ENCODE measurements at places on chromosomes 5 and 9.

DNA sequence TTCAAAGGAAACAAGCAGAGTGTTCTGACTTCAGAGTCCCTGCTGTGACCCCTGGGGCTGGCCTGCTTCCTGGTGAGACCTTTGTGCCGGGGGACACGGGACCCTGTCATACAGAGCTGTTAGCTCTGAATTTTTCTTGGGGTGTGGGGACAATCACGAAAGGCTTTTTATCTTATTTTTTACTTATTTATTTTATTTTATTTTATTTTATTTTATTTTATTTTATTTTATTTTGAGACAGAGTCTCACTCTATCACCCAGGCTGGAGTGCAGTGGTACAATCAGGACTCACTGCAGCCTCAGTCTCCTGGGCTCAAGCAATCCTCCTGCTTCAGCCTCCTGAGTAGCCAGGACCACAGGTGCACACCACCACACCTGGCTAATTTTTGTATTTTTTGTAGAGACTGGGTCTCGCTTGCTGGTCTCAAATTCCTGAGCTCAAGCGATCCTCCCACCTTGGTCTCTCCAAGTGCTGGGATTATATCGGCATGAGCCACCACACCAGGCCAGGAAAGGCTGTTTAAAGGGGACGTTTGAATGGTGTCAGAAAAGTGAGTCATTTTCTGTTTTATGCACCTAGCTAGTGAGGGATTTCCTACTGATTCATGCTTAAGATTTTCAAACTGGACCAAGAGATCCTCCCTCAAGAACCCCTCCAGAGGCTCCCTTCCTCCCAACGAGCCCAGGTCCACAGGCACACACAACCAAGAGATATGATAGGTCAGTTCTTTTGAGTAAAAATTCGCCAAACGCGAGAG is 75.7 kb downstream of the OLFM1 start:
- DNase-seq, result no peak

DNA sequence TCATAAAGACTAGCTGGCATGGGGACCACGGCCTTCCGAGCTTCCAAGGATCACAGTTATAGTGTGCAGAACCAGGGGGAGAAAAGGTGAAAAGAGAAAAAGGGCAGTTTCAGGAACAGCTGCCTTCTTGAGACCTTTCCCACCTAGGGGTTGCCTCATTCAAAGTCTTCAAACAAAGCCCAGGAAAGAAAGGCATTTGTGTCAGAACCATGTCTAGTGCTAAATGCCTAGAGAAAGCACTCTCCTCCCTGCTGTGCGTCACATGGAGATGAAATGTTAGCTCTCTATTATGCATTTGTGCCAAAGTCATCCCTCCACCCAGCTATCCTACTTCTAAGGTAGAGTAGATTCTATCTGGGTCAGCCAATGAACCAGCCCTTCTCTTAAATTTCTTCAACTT is 1037.3 kb upstream of the WWC1 start:
- no peak for DNase-seq

DNA sequence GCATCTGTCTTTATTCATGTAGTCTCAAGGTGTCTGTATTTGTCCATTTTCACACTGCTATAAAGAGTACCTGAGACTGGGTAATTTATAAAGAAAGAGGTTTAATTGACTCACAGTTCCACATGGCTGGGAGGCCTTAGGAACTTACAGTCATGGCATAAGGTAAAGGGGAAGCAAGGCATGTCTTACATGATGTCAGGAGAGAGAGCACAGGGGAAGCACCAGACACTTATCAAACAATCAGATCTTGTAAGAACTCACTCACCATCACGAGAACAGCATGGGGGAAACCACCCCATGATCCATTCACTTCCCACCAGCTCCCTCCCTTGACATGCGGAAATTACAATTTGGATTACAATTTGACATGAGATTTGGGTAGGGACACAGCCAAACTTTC is 44.2 kb downstream of the NLN start:
- no peak for DNase-seq

DNA sequence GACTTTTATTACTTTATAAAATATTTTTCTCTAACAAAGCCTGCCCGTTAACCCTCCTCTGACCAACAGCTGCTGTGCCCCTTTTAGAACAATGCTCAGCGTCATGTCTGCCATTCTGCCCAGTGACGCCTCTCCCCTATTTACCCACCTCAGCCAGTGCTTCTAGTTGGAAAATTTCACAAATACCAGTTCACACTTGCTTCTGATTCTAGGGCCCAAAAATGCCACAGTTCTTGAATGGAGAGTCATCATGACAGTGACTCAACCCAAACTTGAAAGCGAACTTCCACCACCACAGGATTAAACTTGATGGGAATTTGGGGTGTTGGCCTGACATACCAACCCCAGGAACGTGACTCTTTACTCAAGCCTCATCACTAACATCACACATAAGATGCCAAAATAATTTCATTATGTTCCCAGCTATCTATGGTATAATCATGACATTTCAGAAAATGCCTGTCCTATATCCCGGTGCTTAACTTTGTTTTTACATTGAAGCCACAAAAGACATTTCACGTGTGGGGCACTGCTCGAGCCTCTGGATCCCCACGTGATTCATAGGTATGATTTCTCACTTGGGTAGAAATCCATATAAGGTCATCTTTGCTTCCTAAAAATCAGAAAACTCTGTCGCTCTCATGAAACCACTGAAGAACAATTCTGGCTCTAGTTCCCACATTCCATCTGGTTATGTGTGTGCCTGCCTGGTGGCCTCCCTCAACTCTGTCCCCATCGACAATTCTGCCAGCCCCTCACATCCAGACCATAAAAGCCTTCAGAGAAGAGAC is 220.9 kb downstream of the ACTL7B start:
- no peak for DNase-seq

DNA sequence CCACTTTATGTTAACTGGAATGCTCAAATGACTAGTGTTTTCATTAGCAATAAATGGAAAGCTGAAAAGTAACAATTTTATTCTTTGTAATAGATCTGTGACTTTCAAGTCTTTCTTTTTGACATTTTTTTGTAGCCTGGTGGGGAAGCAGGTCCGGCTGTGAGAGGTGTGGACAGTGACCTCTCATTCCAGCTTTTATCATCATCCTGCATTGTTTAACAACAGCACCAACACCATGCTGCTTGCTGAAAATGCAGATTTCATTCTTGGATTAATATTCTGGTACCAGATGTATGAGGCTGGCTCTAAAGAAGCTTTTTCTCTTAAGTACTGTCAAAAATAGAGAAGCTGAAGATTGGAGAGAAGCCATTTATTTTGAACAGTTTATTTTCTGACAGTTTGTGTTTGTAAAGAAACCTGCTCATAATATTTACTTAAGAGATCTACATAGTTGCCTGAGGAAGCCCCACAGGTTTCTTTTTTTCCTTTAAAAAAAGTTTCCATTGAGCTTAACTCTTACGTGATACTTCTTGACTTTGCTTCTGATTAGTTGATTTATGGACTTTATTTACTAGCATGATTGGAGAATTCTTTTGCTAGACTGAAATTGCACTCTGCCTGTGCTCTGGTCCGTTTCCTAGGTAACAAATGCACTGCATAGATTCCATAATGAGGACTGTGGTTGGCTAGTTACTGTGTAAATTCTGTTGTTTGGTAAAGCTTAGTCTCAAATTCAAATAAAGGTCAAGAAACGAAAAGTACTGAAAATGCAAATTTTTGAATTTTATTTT is 3.4 kb downstream of the KIAA1958 start:
- DNase-seq, result no peak

DNA sequence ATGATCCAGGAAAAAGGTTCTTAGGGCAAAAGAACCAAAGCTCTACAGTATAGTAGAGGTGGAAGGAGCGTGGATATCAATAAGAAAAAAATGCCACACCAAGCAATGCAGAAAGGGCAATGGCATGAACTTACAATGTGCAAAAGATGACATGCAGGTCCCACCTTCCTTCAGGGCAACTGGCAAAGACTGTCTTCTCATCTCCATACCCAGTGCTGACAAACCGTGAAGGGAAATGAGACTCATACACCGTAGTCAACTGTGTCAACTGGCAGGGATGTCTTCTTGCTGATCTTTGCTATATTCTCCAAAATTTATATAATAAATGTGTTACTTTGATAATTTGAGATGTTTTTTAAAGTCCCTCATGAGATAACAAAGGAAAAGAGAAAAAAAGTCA is 36.0 kb downstream of the MED27 start:
- DNase-seq, result no peak

- no peak for DNase-seq
Observed at GRCh38 chr5:33317271-33317670, 123.5 kb upstream of the TARS1 start.

DNA sequence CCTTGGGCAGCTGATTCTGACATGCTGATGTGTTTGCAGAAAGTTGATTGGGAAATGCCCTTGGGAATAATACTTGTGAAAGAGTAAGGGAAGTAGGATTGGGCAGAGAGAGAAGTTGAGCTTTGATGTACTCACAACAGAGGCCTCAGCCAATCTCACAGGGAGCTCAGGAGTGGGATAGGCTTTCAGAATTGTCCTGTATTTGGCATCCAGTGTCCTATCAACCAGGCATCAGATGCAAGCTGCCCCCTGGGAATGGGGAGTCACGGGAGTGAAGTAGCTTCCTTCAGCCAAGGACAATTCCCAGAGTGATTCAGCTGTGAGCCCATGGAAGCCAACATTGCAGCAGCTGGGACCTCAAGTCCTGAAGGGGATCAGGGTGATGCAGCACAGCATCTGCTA is 39.6 kb downstream of the DMAC1 start:
- no peak for DNase-seq

DNA sequence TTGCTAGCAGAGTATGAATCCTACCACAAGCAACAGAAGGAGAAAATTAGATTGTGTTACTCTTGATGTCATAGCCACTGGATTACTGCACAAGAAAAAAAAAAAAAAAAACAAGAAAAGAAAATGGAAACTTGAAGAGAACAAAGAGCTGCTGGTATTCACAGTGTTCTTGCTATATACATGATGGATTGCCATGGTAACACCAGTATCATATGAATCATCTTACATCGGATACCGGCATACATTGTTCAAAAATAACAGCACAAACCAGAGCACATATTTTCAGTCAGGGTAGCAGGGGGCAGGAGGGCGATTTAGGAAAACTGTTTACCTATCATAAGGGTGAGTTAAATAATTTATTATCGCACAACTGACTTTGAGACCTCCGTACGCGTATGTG is 472.9 kb downstream of the PDE4D start:
- DNase-seq, result no peak

DNA sequence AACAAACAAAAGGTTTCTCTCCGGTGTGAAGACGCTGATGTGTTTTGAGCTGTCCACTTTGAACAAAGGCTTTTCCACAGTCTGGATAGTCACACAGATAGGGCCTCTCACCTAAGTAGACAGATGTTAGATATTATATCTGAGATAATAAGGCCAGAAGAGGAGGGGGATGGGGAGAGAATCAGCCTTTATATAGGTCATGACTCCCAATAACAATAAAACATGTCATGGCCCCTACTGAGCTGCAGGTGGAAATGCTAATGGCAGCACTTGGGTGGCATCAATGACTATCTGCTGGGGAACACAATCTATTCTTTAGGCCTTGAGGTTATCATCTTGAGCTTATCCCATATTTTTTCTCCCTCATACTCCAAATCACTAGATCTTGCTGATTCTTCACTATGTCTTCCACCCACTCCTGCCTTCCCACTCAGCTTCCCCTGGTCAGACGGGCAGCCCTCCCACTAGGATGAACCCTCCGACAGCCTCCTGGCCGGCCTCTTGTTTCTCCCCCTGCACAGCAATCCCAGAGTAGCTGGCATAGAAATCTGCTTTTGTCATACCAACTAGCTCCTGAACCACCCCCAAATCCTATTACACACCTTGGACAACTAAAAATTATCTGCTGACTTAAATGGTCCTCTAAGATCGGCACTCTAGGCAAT is 11.5 kb upstream of the SLC35D2 start:
- DNase-seq, result no peak

DNA sequence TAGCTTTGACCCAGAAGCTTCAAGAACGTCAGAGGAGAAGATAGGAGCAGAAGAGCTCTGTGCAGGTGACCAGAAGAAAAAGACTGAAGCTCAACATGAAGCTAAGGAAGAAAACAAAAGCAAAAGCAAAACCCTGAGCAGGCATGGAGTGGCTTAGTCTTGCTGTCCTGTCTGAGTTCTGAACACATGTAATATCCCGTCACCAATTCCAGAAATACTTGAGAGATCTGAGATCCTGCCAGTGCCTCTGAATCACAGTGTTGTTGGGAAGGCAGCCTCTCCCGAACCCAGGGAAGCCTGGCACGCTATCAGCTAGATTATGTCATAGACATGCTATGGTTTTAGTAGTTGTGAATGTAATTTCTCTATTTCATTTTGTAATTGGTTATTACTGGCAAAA is 235.7 kb downstream of the ICE1 start:
- no peak for DNase-seq

DNA sequence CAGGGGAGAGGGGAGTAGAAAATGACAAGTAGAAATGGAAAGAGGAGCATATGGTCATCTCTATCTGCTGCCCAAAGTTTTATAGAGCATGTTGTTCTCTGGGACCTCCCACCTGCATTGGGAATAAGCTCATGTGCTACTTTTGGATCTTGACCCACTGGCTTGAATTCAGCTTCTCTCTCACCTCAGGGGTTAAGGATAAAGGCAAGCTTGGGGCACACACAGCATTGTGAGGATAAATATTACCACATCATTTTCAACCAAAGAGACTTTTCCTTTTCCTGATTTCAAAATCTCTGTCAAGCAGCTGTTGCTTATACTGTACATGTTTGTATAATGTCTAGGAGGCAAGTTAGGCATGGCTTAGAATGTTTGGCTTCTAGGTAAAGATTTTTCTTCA is 16.6 kb downstream of the ATP10B start:
- DNase-seq, result no peak

- DNase-seq, result no peak
Observed at GRCh38 chr9:133187561-133188005, 21.5 kb downstream of the OBP2B start.

GRCh38 chr5:1930880-1931603 is 48.3 kb upstream of the IRX4 start:
- DNase-seq, result no peak

- DNase-seq, result no peak
Observed at GRCh38 chr5:60340965-60341471, 358.9 kb downstream of the DEPDC1B start.

DNA sequence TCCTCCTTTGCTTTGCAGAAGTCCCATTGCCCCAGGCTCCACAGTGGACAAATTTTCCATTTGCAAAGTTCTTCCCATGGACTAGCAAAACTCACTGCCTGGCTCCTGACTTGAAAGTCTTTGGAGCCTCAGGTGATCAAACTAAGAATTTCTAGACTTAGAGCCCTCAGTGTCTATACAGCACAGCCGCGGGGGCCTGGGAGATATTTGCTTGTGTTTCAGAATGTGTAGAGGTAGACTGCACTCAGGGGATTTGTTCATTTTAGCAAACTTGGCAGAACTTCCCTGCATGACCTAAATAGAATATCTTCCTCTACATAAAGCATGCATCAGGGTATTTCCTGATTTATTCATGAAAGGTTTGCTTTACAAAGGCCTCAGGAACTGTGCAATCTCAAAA is 384.2 kb upstream of the ZNF462 start:
- no peak for DNase-seq

- no peak for DNase-seq
Observed at GRCh38 chr5:126542441-126542840, 52.6 kb downstream of the ALDH7A1 start.
